Small intestine (tissue), 16 donors: ENCODE measurements at places on chromosomes 7 and 10.

- DNase-seq = no peak
- no peaks in the 10 kb centered on the region for H3K27me3 ChIP-seq
- no peak overlapping the region for H3K27ac ChIP-seq
- H3K4me1 ChIP-seq = no peaks in the 10 kb centered on the region
- H3K4me3 ChIP-seq = no peak overlapping the region
Measured at GRCh38 chr10:77285529-77286182, 352.0 kb downstream of the KCNMA1 start.

DNA sequence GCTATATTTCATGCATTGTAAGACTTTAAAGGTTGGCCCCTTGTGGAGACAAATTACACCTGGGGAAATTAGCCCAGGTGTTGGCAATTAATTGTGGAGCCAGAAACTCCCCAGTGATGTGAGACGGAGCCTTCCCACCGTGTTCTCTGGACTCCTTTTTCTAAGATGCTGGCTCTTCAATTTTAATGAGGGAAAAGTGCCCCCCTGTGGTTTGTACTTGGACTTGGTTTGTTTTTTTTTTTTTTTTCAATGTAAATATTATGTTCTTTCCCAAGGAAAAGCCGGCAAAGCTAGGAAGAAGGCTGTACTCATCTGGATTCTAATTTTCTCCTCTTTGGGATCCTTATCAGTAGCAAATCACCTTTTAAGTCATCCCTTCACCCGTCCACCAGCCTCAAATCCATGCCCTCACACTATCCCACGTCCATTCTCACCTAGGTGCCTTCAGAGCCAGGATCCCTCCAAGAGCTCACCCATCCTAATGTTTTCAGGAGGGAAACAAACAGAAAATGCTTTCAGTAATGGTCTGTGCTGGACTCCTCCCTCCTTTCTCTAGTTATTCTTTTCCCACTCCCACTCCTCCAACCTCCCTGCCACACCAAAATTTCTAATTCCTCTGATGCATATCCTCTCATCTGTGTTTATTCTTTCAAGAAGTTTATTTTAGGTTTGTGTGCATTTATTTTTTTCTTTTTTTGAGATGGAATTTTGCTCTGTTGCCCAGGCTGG lies 20.4 kb upstream of the ST8SIA6 start:
- no peak for DNase-seq
- H3K4me1 ChIP-seq = no peaks in the 10 kb centered on the region
- H3K27ac ChIP-seq = no peak overlapping the region
- H3K36me3 ChIP-seq = no peaks in the 10 kb centered on the region

DNA sequence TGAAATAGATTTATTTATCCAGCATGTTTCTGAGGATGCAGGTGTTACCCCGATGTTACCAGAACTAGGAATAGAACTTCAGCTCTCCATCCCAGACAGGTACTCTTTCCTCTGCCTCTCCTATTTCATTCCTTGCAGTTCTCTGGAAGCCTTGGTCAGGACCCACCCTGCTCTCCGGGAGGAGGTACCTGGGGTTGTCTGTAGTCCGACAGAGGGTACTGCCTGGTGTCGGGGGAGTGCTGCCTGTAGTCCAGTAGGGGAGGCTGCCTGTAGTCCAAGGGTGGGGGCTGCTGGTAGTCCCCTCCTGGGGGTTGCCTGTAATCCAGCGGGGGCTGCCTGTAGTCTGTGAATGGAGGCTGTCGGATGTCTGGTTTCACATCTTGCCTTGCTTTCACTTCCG lies 328.4 kb downstream of the PHTF2 start:
- no peak overlapping the region for H3K4me3 ChIP-seq
- no peaks in the 10 kb centered on the region for H3K4me1 ChIP-seq
- peaks cover 3% of the 10 kb centered on the region for H3K27me3 ChIP-seq
- H3K36me3 ChIP-seq = no peaks in the 10 kb centered on the region
- no peak for DNase-seq

DNA sequence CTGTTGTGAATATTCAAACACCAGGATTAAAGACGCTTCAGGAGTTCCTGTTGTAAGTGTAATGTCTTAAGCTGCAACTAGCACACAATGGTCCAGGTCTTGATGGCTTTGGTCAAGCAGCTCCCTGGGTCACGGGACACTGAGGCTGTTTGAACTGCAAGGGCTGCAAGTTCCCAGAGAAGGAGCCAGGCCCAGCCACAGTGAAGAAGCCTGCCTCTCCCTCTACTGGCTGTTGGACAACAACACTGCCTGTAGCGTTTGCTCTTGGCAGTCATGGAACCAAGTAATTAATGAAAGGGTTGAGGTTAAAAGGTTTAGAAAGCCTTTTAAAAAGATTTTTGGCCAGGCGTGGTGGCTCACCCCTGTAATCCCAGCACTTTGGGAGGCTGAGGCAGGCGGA lies 31.9 kb upstream of the GUSB start:
- peaks cover 7% of the 10 kb centered on the region for H3K4me1 ChIP-seq
- no peak overlapping the region for H3K4me3 ChIP-seq
- DNase-seq = peak; percentile 81
- H3K27me3 ChIP-seq = no peaks in the 10 kb centered on the region
- H3K36me3 ChIP-seq = no peaks in the 10 kb centered on the region

DNA sequence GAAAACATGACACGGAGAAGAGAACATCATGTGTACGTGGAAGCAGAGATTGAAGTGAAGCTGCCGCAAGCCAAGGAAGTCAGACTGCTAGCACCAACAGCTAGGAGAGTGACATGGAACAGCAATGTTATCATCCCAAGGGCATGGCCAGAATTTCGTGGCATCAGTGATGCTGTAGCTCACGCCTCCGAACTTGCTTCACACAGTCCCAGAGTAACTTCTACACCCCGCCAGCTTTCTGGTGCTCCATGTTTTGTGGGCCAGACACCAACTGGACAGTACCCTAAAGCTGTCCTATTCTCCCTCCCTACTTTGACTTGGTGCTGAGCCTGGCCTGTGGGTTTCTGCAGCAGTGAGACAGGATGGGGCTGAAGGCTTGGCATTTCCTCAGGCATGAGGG lies 33.0 kb upstream of the EMX2 start:
- H3K27ac ChIP-seq = no peak overlapping the region
- H3K27me3 ChIP-seq = peaks cover 3% of the 10 kb centered on the region
- no peak overlapping the region for H3K4me3 ChIP-seq
- no peaks in the 10 kb centered on the region for H3K36me3 ChIP-seq
- DNase-seq = no peak
- H3K4me1 ChIP-seq = no peaks in the 10 kb centered on the region

- no peak for DNase-seq
- H3K27me3 ChIP-seq = no peaks in the 10 kb centered on the region
- H3K36me3 ChIP-seq = no peaks in the 10 kb centered on the region
- no peak overlapping the region for H3K4me3 ChIP-seq
- no peaks in the 10 kb centered on the region for H3K4me1 ChIP-seq
- no peak overlapping the region for H3K27ac ChIP-seq
Measured at GRCh38 chr7:15620491-15621185, 58.8 kb upstream of the AGMO start.

- no peak for DNase-seq
- peaks cover 2% of the 10 kb centered on the region for H3K36me3 ChIP-seq
Measured at GRCh38 chr7:33728873-33729551, 176.3 kb upstream of the BMPER start.

- no peak overlapping the region for H3K27ac ChIP-seq
- H3K4me1 ChIP-seq = peaks cover 6% of the 10 kb centered on the region
- no peaks in the 10 kb centered on the region for H3K27me3 ChIP-seq
- H3K36me3 ChIP-seq = no peaks in the 10 kb centered on the region
- H3K4me3 ChIP-seq = no peak overlapping the region
Measured at GRCh38 chr10:6014241-6014761, 37.0 kb upstream of the IL15RA start.

DNA sequence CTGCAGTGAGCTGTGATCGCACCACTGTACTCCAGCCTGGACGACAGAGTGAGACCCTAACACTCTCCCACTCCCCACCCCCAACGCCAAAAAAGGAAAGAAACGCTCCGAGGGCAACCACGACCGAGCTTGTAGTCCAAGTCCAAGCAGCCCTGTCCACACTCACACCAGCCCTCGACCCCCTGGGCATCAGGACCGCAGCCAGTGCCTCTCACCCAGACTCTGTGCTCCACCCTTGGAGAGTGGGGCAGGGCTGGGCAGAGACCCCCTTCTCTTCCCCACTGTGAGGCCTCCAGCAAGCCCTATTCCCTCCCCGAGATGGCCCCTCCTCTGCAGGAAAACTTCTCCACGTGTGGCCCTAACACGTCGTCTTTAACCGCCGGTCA lies 82.6 kb downstream of the FOXL3 start:
- DNase-seq = no peak
- peaks cover 12% of the 10 kb centered on the region for H3K4me1 ChIP-seq
- H3K27ac ChIP-seq = peak overlapping the region; percentile 23
- no peaks in the 10 kb centered on the region for H3K27me3 ChIP-seq
- no peaks in the 10 kb centered on the region for H3K36me3 ChIP-seq
- no peak overlapping the region for H3K4me3 ChIP-seq

- no peak for DNase-seq
- H3K36me3 ChIP-seq = no peaks in the 10 kb centered on the region
- H3K27ac ChIP-seq = no peak overlapping the region
- no peaks in the 10 kb centered on the region for H3K27me3 ChIP-seq
- H3K4me3 ChIP-seq = no peak overlapping the region
Measured at GRCh38 chr7:139749545-139749944, 28.3 kb downstream of the HIPK2 start.

DNA sequence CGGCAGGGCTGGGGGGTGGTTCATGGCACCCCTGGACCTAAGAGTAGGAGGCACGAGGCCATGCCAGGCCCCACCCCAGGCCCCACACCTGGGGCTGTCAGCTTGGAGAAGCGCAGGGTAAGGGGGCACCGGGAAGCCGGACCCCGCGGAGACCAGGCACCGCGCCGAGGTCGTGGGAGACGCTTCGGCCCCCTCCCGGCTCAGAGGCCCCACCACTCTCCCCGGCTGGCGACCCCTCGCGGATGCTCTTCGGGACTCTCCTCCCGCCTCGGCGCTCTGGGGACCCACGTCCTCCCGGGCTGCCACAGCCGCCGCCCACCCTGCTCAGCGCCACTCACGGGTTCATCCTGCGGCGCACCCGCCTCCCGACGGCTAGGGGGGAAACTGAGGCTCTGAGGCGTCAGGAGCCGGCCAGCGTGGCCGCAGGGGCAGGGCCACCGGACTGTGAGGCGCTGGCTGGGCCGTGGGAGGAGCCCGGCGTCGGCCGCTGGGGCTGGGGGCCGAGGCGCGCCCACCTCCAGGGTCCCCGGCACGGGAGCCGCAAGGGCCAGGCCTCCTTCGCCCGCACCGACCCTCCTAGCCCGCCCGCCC lies 25.9 kb downstream of the PDGFA start:
- no peaks in the 10 kb centered on the region for H3K27me3 ChIP-seq
- peaks cover 37% of the 10 kb centered on the region for H3K36me3 ChIP-seq
- H3K4me1 ChIP-seq = peaks cover 27% of the 10 kb centered on the region
- H3K4me3 ChIP-seq = no peak overlapping the region
- DNase-seq = no peak
- H3K27ac ChIP-seq = no peak overlapping the region

GRCh38 chr7:49520951-49521350 lies 252.5 kb upstream of the VWC2 start:
- H3K4me3 ChIP-seq = no peak overlapping the region
- H3K36me3 ChIP-seq = no peaks in the 10 kb centered on the region
- no peaks in the 10 kb centered on the region for H3K27me3 ChIP-seq
- no peak for DNase-seq
- H3K27ac ChIP-seq = no peak overlapping the region
- H3K4me1 ChIP-seq = no peaks in the 10 kb centered on the region

DNA sequence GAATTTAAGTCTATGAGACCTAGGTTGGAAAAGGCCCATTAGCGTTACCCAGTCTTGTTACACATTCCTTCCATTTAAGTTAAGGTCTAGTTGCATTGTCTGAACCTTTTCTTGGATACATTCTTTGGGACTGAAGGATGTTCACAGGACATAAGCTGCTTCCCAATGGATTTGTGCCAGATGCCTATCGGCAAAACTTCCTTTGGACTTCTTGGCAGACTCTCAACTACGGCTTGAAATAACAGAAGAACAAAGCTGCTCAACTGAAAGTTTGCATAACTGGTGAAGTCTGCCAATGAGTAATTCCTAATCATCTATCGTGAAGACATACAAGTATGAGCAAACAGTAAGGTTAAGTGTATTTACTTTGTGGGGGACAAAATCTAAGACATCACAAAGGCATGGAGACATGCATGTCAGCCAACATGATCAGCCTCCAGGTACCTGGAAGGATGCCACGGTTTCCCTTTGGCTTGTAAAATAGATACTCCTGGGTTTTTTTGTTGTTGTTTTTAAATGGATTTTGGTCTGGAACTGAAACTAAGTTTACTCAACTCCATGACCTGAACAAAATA lies 35.4 kb downstream of the MALSU1 start:
- H3K27me3 ChIP-seq = no peaks in the 10 kb centered on the region

DNA sequence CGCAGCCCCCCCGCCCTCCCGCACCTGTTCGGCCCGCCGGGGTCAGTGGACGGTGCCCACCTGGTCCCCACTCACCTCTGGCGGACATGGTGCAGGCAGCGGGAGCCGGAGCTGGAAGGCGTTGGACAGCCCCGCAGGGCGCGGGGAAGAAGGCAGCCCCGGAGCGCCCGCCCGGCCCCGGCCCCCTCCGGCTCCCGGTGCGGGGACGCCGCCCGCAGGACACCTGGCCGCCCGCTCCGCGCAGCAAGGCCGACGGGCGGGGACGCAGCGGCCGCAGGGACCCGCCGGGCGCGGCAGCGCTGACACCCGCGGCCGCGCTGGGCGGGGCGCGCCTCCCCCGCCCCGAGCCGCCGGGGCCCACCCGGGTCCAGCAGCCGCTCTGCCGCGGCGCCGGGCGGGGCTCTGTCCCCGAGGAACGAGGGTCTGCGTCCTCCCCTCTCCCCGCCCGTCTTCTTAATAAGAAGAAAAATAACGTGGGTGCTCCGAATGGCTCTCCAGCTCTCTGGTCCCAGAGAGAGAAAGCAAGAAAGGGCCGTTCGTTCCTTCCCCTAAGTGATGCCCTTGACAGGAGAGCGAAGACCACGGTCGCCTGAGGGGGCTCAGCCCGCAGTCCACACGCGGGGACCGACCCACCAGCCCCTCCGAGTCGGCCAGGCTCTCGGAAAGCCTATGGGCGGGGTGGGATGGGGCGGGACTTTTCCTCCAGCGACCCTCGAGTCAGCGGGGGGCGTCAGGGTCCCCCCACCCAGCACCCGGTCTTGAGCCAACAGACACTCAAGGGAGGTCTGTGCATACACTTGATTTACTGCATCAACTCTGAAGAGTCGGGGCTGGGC lies 53.4 kb upstream of the FHIP2A start:
- peak overlapping the region; percentile 58 for H3K27ac ChIP-seq
- DNase-seq = peak; percentile 60
- H3K4me3 ChIP-seq = peak overlapping the region; percentile 54
- H3K4me1 ChIP-seq = no peaks in the 10 kb centered on the region

GRCh38 chr10:102777711-102778453 lies 34.1 kb downstream of the WBP1L start:
- H3K27ac ChIP-seq = no peak overlapping the region
- no peak for DNase-seq
- H3K36me3 ChIP-seq = no peaks in the 10 kb centered on the region
- no peaks in the 10 kb centered on the region for H3K4me1 ChIP-seq
- no peak overlapping the region for H3K4me3 ChIP-seq
